ENCODE measurements at places on chromosomes 16 and 17. TPM values are rescaled to one million over a fixed set of nuclear protein-coding genes. Genes with fewer than 3 reads are reported as not detected.

The WSCD1 gene
- 3.2 TPM for total RNA-seq

The LPO gene
- total RNA-seq: not detected

The RND2 gene
- total RNA-seq: 0.12 TPM

The KRTAP17-1 gene
- not detected for total RNA-seq

The KRT33A gene
- not detected for total RNA-seq

The RAB26 gene
- 3.9 TPM for total RNA-seq

The NCOR1 gene
- total RNA-seq: 87.7 TPM

The CTRB2 gene
- total RNA-seq: not detected

The KIF19 gene
- total RNA-seq: not detected

The MFAP4 gene
- total RNA-seq: not detected

All from A549 treated with DMSO at 1 μM for 4 hours (cell line).